ENCODE measurements at places on chromosomes 13 and 19.

GRCh38 chr13:24036115-24036514 lies 124.4 kb upstream of the SPATA13 start:
- no peak for DNase-seq

DNA sequence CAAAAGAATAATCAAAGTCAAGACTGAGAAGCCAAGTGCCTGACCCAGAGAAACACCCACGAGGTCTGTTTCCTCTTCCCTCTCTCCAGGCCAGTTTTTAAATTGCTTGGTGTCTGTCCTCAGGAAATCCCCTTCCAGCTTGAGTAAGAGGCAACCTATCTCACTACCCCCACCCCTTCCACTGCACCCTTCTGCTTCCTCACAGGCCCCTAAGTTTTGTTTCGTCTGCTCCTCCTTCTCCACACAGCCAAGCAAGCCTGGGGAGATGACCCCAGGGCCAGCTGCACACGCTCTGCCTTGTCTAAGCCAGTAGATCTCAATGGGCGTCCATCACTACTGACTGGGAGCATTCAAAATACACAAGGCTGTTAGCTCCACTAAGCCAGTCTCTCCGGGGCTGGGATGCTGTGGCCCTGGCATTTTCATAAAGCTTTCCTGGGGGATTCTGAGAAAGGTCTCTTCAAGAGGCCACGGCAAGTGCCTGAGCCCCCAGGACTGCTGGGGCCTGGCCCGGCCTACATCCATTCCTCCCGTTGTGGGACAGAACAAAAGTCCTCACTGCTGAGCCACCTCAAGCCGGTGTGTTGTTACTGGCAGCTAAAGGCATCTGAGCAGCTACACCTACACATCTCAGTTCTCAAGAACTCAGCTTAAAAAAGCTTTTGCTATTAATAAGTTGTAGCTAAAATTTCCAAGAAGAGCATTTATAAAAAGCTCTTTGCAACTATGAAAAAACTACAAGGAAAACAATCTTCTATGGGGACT lies 14.9 kb upstream of the IL4I1 start:
- DNase-seq = no peak

DNA sequence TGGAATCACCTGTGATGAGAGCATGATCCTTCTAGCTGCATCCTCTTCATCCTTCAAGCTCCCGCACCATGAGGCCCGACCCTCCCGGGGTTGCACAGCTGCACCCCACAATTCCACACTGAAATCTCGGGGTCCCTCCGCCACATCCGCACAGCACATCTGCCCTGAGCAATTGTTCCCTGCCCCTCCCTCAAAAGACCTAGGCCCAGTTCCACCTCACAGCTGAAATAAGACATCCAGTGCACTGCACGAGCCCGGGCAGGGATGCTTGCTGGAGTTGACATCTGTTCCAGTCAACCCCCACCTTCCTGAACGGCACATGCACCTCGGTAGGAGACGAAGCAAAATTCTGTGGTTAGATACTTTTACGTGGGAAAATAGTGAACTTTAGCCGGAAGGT lies 14.7 kb upstream of the SOX1 start:
- DNase-seq = no peak

DNA sequence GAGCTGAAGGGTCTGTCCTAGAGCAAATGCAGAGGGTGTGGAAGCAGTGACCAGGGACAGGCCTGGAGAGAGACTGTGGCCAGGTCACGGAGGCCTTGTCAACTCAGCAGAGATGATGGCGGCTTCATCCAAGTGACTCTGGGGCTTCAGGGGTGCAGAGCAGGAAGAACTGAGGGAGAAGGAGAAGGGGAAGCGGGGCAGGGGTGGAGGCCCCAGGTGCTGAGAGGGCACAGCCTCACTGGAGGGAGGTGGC lies 299.1 kb downstream of the ZNF536 start:
- DNase-seq = no peak

- DNase-seq = no peak
These were observed 17.6 kb upstream of the COG3 start for GRCh38 chr13:45447050-45447661.

- DNase-seq = no peak
These were observed 22.9 kb upstream of the PLAUR start for GRCh38 chr19:43692877-43693276.

Measured in activated CD8-positive, alpha-beta memory T cell treated with anti-CD3 and anti-CD28 coated beads, Interleukin-2, amount 10 ng/mL, durations not matched to agents 7 days and 5 days (primary cell).